RWPE2 (cell line): ENCODE measurements at places on chromosomes 4 and X.

DNA sequence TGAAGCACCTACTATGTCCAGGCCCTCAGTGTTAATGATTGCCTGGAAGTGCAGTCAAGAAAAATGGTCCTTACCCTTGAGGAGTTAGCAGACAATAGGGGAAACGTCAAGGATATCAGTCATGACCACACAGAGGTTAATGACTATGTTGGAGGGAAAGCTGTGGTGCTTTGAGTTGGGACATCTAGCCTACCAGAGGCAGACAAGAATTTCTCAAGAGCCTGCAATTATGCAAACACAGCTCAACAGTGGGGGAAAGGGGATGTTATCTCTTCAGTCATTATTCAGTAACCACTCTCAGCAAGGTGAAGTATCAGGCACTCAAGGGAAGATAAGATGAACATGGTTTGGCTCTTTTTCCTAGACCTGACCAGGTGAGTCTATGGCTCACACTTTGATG, 7.0 kb upstream of the FGFBP1 start:
- DNase-seq, result no peak

- no peak for DNase-seq
Observed at GRCh38 chr4:157035471-157035870, 40.5 kb upstream of the GLRB start.

- DNase-seq, result no peak
Observed at GRCh38 chr4:5933116-5933515, 40.2 kb upstream of the CRMP1 start.

GRCh38 chrX:37765507-37765906, 14.4 kb upstream of the CYBB start:
- DNase-seq, result no peak

DNA sequence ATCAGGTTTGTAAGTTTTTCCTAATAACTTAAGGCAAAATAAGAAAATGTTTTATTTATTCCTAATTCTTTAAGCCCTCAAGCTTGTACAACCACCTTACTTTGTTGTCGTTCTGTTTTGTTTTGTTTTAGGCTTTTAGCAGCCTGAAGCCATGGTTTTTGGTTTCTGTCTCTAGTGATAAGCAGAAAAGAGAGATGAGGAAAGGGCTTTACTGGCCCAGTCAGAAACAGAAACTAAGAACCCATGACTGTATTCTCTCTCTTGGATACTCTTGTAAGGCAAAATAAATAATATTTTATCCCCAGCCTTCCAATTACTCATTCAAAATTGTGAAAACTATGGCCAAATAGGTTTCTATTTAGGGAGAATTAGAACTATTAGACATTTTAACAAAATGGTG, 29.4 kb downstream of the TBC1D19 start:
- no peak for DNase-seq

DNA sequence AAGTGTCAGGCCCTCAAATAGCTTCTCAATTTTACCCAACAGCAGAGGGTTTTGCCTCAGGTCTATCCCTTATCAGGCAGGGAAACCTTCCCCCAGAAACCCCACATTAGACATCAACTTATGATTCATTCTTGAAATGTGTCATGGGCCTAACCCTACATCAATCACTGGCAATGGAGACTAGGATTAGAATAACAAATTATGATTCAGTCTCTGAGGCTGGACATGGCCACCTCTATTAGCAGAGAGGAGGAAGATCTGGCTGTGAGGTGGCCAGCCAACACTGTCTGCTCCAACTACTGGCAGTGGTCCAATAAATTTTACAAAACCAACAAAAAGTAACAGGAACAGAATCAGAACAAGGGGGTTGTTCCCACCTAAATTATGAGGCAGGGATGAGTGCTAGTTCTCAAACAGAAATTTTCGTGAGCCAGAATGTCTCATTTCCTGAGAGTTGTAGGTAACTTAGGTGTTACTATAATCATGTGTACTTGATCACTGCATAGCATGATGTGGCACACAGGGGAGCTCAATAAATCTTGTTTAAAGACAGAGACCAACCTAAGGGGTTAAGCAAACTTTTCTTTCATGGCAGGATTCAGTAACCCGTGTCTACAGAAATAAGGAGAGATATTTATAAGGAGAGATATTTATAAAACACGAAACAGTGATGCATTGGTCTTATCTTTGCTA, 126.8 kb downstream of the NFKB1 start:
- DNase-seq, result peak; percentile 79

- DNase-seq, result no peak
Observed at GRCh38 chr4:12177416-12177815, 748.7 kb upstream of the HS3ST1 start.

DNA sequence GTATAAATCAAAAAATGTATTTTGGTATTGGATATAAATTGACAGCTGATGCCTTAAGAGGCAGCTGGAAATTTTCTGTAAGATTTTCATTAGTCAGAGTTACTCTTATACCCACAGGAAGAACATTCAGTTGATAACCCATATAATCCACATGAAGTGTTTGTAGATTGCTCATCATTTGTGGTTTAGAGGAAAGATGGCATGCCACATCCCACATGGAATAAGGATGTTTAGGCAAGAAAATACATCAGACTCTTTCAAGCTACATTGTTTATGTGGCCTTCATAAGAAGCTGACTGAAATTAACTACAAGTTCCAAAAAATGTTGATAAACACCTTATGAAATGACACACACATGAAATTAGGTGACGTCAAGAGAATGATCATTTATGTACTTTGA, 56.6 kb downstream of the AREG start:
- no peak for DNase-seq

GRCh38 chr4:2789351-2789750, 3.5 kb upstream of the SH3BP2 start:
- no peak for DNase-seq
